Left hindlimb (tissue), 1 donor: ENCODE measurements at places on chromosomes 5 and 9.

DNA sequence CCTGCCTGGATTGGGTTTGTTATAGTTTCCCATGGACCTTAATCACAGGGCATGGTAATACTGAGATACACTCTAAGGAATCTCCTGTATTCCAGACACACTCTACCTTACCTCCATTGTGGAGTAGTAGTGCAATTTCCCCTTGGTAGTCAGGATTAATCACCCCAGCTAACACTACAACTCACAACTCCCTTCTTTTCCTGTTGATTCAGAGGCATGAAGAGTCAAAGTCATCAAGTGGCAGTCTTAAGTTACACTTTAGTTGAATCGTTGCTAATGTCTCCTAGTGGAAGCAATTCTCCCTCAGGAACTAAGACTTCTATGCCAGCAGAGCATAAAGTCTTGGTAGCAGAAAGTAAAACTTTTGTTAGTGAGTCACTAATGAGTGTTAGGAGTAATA lies 122.7 kb upstream of the APC start:
- DNase-seq: no peak

DNA sequence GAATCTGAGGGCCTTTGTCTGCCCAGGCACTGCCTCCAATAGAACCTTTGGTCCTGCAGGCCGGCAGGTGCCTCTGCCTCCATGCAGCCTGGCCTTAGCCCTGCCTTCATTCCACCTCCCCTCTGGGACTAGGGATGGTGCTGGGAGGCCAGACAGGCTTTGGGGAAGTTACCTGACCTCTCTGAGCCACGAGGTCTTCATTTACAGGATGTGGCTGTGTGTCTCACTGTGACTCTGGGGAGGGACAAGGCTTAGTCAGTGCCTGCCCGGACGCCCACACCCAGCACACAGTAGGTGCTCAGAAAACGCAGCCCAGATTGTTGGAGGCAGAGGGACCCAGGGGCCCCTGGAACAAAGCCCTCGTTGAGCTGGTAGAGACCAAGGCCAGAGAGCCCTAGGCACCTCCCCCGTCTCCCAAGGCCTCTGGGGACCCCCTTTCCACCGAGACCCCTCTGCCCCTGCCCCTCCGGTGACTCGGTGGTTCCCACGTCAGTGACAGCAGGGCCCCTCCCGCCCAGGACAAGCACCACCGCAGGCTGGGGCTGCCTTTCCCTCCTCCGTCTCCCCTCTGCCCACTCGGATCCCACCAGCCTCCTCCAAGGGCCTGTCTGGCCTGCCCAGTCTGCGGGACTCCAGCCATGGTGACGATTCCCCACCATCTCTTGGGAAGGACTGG lies 46.9 kb upstream of the EGFL7 start:
- no peak for DNase-seq

DNA sequence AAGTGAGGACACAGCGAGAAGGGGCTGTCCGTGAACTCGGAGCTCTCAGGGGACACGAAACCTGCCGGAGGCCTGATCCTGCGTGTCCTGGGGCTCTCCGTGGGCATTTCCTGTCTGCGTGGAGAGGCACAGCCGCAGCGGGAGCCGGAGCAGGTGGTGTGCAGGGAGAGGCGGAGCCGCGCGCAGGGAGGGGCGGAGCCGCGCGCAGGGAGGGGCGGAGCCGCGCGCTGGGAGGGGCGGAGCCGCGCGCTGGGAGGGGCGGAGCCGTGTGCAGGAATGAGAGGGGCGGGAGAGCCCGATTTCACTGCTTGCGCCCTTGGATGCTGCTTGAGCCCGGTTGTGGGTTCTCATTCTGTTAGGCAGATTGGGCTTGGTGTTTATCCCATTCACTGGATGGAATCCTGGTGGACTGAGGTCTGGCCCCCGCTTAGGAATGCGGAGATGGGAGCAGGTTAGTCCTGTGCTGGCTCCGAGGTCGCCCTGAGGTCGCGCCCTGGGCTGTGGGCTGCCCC lies 26.7 kb downstream of the NDUFS6 start:
- DNase-seq: no peak

DNA sequence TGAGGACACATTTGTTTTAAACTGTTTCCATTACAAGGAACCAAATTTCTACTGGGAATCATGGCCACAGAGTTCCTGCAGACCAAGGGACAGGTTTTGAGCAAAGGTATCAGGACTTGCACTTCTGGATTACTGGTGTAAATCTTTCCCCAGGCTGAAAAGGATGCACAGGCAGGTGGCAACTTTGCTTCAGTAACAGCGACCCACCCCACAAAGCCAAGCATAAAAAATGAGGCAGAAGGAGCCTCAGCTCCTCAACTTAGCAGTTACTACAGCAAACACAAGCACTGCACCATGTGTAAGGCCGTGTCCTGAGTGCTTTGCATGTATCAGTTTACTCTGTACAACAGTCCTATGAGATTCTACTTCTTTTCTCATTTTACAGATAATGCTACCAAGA lies 251.9 kb downstream of the EBF1 start:
- DNase-seq: no peak

DNA sequence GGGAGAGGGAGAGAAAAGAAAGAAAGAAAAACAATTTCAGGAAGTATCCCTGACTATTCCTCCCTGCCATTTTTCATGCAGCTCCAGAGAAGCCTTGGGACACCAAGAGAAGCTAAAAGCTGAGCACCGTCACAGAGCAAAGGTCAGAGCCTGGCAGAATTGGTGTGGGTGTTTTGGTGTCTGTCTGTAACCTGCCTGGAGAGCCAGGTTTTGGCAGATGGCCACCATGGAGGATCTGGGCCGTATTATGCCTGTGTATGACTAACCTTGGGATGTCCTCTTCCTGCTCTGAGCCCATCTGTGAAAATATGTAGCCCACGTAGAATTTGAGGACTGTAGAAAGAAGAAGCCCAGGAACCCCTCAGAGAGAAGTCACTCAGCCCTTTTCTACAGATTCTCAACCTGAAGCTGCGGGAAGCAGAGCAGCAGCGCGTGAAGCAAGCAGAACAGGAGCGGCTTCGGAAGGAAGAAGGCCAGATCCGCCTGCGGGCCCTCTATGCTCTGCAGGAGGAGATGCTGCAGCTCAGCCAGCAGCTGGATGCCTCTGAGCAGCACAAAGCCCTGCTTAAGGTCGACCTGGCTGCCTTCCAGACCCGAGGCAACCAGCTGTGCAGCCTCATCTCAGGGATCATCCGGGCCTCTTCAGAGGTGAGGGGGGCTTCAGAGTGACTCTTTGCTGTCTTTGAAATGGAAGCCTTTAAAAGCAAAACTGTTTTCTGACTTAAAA lies 18.8 kb downstream of the GLE1 start:
- peak; percentile 60 for DNase-seq
